Stimulated activated CD4-positive, alpha-beta T cell treated with anti-CD3 and anti-CD28 coated beads, Interleukin-1b, Interleukin-23, amount 100 ng/mL, for 1 hour (primary cell): ENCODE measurements at places on chromosomes 12 and 14.

- no peak for DNase-seq
Observed at GRCh38 chr12:57452937-57453509, 2.1 kb upstream of the INHBE start.

DNA sequence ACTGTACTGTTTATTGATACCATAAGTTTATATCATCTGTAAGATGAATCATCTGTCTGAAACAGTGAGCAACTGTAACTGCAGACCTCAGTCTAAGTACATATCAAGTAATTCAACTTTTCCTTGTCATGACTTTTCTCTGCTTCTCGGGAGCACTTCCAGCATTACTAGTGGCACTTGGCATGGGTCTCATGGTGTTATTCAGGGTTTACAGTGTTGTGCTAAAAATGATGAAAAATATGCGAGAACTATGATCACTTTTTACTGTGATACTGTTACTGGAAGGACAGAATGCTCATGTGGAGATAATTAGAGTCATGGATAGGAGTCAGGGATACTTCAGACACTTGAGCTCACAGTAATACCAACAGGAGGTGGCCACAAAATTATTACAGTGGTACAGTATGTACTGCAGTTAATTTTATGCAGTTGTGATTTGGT, 8.3 kb downstream of the KTN1 start:
- no peak for DNase-seq

GRCh38 chr14:102184316-102185035, 44.8 kb downstream of the WDR20 start:
- DNase-seq: no peak

DNA sequence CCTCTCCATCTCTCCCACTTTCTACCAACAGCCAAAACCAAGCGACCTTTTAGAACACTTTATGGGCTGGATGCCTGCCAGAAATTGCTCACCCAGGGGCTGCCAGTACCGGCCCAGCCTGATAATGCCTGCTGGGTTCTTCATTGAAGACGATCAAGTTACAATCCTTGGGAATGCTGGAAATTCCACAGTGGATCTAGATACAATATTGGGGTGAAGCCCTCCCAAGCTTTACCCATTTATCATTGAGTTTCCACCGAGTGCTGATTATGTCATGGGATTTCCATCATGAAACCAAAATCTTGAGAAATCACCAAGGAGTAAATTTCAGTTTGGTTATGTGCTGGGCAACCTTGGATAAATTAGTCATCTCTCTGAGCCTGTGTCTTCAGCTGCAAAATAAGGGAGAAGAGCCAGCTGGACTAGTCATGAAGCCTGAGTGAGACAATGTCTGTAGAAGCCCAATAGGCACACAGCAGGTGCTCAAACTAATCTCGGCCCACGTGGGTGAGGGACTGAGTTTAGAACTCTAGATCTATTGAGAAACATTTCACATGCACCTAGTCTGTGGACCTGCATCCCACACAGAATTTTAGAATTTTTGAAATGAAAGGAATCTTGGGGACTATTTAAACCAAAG, 75.5 kb upstream of the CLMN start:
- DNase-seq: no peak

DNA sequence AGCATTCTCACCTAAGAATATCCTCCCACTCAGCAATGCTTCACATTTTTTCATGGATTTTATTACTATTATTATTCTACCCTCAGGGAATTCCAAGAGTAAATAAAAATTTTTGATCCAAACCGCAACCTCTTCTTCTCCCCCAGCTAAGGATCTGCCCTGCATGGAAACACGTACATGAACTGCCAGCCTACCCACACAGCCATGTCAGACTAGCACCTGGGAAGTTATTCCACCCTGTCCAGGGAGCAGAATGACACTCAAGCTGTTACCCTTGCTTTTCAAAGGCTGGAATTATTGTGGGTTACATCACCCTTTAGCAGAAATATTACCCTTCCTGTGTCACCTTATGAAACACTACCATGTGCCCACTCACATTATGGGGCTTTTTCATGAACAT, 227.3 kb upstream of the USP15 start:
- no peak for DNase-seq

DNA sequence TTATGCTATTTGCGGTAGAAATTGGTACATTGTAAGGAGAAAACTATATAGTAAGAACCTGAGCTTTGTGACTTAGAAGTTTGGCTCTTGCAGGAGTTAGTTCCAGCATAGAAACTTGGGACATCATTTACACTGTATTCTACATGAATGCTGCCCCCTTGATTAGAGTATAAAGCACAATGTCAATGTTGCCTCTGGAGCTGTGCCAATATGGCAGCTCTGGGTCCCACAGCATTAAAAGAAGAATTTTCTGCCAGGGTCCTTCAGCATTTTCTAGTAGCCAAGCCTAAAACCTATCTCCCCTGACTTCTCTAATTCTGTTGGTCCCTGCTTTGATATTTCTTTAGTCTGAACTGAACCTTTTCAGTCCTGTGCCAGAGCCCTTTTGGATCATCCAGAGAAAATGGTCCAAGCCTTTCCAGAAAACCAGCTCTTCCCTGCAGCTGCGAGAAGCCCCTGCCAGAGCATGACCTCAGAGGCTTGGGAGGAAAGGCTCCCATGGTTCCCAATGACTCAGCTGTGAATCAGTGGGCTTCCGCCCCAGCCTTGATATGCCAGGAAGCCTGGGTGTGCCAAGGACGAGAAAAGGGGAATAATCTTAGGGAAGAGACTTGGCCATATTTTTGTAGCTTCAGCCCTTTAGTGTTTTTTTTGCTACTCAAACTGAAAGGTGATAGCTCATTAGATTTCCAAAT, 43.2 kb downstream of the PLEKHG7 start:
- no peak for DNase-seq

DNA sequence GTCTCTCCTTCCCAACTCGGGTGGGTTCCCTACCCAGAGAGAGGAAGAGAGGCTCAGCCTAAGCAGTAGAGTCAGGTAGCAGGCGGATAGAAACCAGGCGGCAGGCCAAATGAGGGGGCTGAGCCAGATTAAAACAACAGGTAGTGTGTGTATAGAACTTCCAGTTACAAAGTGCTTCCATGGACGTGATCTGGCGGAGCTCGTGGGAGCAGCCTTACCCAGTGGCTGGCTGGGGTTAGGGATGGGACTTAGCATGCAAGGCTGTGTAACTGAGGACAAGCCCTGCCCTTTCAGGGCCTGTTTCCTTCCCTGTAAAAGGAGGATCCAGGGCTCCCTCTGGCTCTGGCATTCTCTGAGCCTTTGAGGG, 8.3 kb downstream of the KRT80 start:
- DNase-seq: no peak

- DNase-seq: no peak
Observed at GRCh38 chr14:93132472-93133065, 16.8 kb upstream of the ITPK1 start.

DNA sequence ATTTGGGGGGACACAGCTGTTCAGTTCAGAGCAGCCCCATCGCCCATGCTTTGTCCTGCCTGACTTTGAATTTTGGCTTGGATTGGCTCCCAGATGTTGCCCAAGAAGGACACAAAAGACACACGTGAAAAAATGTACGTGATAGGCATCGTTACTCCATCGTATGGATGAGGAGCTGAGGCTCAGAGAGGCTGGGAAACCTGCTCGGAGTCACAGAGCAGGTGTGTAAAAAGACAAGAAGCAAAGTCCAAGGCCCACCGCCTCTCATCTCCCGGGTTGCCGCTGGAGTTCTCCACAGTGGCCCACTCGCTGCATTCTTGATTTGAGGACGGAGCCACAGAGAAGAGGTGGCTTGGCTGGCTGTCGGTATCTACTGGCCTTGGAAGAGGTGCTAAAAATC, 41.0 kb upstream of the BEGAIN start:
- no peak for DNase-seq

DNA sequence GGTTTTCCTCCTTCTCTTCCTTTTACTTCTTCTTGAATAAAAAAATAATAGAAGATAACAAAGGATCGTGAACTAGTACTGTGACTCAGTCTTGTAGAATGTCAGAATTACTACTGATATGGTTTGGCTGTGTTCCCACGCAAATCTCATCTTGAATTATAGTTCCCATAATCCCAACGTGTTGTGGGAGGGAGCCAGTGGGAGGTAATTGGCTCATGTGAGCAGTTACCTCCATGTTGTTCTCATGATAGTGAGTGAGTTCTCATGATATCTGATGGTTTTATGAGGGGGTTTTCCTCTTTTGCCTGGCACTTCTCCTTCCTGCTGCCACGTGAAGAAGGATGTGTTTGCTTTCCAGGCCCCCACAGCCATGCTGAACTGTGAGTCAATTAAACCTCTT, 549.6 kb downstream of the DIO2 start:
- DNase-seq: no peak

DNA sequence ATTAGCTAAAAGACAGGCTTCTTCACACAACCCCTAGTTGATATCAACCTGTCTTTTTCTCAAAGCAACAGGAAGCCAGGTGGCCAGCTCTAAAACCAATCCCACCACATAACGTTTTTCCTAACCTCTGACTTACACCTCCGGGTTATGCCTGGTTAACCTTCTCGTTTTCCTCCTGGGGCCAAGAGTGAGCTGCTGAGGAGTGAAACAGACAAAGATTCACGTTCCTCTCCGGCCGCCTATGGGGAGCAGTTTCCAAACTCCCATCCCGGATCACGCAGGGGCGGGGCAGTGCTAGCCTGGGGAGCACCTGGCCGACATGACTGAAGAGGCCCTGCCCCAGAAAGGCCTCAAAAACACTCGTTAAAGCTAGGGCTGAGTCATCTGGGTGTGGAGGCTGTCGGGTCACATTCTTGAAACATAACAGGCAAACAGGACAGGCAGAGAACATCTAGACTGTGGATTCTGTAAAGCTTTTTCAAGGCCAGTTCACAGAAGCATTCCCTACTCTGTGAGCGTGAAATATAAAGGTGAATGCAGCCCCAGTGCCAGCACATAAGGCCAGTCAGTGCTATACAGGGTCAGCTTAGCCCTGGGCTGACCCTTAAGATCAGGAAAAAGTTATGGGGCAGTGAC, 25.9 kb upstream of the LGALS3 start:
- DNase-seq: no peak

DNA sequence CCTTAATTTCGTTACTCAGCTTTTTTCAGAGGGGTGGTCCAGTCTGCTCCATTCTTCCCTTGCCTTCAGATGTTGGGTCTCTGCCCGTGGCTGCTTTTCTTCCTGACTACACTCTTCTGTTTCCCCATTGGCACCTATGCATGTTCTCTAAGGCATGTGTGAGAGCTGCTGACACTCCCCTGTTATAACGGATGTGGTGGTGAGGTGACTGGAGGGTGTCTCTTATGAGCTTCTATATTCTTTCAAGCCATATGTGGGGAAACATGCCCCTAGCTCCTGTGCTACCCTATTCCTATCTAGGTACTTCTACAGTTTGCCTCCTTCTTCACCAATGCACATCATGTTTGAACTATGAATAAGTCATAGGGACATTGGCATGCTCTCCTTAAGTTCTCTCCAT, 643.2 kb downstream of the RPL10L start:
- DNase-seq: no peak

DNA sequence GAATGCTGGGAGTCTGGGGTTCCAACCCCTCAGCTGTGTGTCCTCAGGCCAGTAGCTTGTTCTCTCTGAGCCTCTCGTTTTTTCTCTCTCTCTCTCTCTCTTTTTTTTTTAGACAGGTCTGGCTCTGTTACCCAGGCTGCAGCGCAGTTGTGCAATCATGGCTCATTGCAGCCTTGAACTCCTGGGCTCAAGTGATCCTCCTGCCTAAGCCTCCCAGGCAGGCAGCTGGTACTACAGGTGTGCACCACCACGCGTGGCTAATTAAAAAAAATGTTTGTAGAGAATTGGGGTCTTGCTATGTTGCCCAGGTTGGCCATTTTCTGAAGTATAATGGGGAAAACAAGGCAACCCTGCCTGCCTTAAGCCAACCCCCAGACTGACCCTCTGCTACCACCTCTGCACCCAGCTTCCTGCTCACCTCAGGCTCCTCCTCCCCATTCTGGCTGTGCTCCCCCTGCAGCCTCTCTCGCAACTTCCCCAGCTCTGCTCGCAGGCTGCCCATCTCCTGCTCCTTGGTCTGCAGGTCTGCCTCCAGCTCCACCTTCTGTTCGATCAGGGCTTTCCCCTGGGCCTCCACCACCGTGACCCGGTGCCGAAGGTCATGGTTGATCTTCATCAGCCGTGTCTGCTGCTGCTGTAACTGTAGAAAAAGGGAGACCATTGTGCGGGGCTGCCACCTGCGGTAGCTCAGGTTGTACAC, 35.2 kb downstream of the RILPL1 start:
- no peak for DNase-seq

- no peak for DNase-seq
Observed at GRCh38 chr12:66051361-66051760, 79.2 kb downstream of the LLPH start.

- no peak for DNase-seq
Observed at GRCh38 chr12:3442397-3442796, 48.6 kb upstream of the PRMT8 start.

- no peak for DNase-seq
Observed at GRCh38 chr12:13454991-13455777, 258.7 kb downstream of the EMP1 start.

DNA sequence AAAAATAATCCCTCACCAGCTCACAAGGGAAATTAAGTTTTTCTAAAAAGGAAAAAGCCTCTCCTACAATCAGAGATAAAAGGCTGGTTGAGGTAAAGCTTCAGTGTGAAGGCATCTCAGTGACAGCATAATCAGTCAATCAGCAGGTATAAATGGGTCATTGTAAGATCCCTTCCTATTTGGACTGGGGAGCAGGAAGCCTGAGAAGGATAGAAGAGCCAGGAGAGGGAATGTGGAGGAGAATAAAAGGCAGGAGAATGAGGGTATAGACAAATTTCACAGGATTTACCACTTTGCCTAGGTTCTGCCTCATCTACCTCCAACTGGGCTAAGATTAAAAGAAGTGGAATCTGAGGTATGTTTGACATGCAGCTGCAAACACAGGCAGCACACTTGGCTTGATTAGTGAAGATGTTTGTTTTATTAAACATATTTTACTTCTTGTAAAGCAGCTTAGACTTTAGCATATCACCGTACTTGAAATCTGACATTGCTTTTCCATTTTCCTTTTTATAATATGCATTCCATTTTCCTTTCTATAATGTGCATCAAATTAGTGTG, 479.1 kb upstream of the USP15 start:
- no peak for DNase-seq
